Activated CD8-positive, alpha-beta memory T cell treated with anti-CD3 and anti-CD28 coated beads for 24 hours (primary cell): ENCODE measurements at places on chromosomes 11 and 22.

DNA sequence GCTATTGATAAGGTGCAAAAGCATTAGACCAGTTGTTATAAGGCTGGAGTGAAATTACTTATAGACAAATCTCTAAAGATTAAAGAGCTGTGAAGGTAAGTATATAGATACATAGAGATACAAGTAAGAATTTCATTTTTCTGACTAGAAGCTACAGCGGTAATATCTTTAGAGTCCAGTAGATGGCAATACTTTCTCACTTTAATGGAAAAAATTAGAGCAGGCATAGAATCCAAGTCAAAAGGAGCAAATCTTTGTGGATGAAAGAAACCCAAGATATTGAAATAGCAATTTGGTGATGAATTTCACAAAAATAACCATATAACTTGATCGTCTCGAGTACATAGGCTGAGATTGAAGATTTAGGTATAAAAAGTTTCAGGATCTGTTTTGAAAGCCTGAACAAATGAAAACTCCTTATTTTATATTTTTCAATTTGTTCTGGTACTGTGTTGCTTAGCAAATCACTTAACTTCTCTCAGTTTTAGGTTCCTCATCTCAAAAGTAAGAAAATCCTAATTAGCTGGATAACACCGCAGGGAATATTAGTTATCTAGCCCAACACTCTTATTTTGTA lies 81.9 kb downstream of the UVRAG start:
- no peak for DNase-seq

DNA sequence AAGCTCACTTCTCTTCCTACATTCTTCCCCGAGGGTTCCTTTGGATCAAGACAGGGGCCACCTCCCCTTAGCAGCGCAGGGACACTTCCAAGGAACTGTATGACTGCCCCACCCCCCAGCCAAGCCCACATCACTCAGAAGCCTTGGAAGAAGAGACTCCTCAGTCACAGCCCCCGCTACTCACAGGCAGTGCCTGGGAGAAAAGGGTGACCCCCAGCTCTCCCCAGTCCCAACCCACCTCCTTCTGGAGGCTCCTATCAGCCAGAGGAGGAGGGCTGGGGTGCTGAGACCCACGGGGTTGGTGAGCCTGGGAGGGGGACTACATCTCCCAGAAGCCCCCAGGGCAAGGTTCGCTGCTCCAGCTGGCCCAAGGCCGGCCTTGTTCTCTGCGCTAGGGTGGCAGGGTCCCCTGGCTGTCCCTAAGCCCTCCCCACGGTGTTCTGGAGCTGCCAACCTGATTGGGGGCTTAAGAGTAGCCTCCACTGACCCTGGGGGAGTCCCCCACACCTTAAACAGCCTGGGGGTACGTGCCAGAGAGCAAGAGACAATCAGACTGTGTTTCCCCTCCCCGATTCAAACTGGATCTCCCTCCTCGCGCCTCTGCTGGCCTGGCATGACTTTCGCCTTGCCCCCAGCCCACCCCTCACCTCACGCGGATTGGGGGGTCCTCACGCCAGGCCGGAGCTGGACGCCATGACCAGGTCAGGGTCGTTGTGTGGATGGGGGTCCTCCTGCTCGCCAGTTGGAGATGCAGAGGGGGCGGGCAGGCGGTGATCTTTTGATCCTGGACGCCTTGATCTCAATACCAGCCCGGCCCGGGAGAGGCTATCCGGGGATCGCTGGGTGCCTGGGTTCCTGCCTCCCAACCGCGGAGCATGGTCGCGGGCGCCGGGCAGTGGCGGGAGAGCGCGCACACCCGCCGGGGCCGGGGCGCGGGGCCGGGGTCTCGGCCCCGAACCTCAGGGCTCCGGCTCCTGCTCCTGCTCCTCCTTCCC lies 838 bp downstream of the BCL9L start:
- peak; percentile 83 for DNase-seq

DNA sequence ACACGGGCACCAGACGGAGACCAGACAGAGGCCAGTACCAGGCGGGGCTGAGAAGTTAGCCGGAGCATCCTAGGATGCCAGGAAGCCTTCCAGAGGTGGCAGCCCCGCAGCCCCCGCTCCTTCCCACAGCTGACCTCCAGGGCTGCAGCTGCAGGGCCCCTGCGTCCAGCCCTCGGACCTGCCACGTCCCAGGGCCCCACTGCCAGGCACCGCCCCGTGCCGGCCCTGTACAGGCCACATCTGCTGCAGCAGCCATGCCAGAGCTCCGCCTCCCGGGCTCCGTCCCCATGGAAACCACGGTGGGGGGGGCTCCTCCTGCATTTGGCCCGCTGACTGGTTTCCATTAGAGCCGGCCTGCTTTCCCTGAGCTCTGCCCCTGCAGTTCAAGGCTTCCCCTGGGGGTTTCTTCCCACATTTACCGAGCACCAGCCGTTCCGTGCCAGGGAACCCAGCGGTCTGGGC lies 62.5 kb upstream of the PPARA start:
- DNase-seq, result no peak

- no peak for DNase-seq
Observed at GRCh38 chr11:28860893-28861292, 752.7 kb downstream of the METTL15 start.

DNA sequence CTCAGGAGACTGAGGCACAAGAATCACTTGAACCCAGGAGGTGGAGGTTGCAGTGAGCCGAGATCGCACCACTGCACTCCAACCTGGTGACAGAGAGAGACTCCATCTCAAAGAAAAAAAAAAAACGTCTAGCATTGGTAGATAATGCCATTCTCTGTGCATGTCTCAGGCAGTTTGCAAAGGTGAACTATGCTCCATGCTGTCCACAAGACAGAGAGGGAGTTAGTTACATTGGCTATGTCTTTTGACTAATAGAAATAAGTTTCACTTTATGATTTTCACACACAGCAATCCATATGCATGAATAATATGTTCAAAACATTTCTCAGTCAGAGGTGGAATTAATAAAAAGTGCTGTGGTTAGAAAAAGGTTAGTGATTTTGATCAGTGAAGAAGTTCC lies 591.4 kb downstream of the ETS1 start:
- DNase-seq, result no peak

- DNase-seq, result no peak
Observed at GRCh38 chr11:64185175-64185692, 737 bp upstream of the STIP1 start.

DNA sequence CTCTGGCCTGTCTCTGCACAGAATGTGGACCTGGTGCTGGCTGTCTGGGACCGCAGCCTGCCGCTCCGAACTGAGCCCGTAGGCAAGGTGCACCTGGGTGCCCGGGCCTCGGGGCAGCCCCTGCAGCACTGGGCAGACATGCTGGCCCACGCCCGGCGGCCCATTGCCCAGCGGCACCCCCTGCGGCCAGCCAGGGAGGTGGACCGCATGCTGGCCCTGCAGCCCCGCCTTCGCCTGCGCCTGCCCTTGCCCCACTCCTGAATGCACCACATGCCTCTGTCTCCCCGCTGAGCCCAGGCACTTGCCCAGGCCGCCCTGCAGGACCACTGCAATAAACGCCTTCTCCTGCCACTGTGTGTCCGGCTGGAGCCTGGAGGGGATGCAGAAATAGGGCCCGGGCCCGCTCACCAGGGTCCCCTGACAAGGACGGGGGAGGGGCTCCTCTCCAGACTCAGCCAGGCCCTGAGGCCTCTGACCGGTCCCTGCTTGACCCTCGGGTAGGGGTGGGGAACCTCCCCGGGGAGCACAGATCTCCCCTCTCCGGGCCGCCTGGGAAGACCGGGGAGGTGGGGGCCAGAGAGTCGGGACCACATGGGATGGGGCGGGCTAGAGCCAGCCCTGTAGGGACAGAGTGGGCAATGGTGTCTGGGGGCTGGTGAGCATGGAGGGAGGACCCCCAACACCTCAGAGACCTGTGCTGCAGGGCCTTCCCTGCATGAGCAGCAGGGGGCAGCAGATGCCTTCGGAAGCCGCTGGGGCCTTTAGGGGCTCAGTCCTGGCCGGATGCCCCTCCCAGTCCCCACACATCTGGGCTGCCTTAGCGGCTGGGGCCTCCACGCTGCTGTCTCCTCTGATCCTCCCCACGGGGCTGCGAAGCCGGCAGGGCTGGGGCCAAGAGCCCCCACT lies 1.4 kb upstream of the TNNI2 start:
- peak; percentile 95 for DNase-seq

DNA sequence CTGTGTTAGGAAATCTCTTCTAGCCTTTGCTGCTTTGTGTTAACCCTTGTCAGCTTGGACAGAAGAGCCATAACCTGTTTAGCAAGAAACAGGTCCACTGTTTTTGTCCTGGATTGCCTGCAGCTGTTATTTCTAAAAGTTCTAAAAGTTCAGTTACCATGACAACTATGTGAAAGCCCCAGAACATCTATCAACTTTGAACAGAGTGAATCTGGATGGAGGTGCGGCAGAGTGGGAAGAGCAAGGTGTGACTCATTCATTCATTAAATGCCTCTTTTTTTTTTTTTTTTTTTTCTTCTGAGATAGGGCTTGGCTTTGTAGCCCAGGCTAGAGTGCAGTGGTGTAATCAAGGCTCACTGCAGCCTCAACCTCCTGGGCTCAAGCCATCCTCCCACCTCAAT lies 50.5 kb downstream of the RBX1 start:
- DNase-seq, result no peak

GRCh38 chr11:76214968-76215548 lies 8.8 kb upstream of the WNT11 start:
- no peak for DNase-seq

DNA sequence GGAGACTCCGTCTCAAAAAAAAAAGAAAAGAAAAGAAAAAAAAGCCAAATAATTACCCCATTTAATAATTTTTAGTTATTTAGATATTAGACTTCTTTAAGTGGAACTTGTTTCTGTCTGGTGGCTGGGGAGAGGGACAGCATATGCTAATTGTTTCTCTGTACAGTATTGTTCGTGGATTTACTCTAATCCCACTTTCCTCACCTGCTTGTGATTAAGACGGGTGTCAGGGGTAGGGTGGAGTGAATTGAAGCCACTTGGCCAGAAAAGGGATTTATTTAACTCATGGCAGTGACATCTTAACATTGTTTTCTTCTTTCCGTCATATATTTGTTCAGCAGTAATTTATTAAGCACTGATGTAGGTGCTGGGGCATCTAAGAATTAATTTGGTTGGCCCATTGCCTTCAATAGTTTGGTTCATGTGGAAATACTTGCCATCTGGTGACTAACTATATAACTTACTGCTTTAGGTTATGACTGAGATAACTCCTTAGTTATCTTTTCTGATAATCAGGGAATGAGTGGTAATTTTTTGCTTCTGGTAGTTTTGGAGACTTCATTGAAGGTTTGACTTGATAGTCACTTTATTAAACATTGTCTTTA lies 4.6 kb downstream of the TNRC6B start:
- no peak for DNase-seq

- DNase-seq, result peak; percentile 80
Observed at GRCh38 chr11:18115360-18116127, 9.7 kb upstream of the SAAL1 start.

DNA sequence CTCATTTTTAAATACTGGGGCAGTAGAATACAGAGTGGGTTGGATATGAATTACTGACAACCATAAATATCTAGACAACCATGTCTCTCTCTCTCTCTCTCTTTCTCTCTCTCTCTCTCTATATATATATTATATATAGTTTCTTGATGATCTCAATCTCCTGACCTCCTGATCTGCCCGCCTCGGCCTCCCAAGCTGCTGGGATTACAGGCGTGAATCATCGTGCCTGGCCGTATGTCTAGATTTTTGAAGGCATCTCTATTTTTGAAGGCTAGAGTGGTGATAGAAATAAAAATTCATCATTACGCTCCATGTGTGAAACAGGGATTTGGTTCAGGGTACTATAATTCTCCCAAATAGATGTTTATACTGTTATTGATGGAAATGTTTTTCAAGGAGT lies 84.1 kb downstream of the DDX10 start:
- DNase-seq, result no peak

- DNase-seq, result no peak
Observed at GRCh38 chr22:29126670-29127395, 54.0 kb downstream of the KREMEN1 start.

GRCh38 chr11:95267601-95268213 lies 36.7 kb upstream of the SESN3 start:
- DNase-seq, result no peak

DNA sequence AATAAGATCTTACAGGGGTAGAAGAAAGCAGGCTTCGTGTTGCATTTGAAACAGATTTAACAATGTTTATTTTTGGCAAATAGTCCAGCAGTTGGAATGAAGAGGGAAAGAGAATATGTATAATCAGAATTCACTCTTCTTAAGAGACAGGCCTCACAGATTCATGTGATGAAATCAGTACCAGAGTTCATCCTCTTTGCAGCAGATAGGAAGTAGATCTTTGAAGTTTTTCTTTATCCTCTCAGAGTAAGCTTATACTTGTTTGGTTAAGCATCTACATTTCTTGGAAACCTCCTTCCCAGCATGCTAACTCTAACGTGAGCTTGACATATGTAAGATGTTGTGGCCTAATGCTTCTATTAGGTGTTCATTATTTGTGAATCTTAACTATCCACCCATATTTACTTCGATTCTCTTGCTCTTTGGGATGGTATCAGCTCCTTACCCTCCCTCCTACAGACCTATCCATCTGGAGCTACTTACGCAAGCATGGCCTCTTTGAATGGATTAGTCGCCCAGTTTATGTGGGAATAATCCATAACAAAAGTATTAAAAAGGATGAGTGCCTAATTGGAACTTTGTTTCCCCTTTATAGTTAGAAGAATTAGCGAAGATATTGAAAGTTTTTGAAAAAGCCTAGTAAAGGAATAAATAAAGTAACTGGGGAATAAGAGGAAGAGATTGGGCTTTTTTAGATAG lies 80.1 kb downstream of the PRMT3 start:
- DNase-seq, result no peak

DNA sequence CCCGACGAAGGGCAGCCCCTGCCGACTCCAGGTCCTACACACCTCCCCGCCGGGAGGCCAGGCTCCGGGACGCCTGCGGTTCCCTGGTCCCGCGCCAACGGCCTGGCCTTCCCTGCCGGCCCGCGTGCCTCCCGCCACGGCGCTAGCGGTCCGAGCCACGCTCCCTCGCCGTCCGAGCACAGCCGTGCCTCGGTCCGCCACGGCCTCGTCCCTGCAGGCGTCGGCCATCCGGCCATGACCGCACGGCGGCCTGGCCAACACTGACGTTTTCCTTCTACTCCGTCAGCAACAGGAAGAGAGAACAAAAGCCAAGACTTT lies 532 bp downstream of the EIF4G2 start:
- no peak for DNase-seq

GRCh38 chr11:124745835-124746620 lies 6.0 kb downstream of the VSIG2 start:
- peak; percentile 74 for DNase-seq

- no peak for DNase-seq
Observed at GRCh38 chr11:74687237-74688023, 43.8 kb downstream of the CHRDL2 start.

DNA sequence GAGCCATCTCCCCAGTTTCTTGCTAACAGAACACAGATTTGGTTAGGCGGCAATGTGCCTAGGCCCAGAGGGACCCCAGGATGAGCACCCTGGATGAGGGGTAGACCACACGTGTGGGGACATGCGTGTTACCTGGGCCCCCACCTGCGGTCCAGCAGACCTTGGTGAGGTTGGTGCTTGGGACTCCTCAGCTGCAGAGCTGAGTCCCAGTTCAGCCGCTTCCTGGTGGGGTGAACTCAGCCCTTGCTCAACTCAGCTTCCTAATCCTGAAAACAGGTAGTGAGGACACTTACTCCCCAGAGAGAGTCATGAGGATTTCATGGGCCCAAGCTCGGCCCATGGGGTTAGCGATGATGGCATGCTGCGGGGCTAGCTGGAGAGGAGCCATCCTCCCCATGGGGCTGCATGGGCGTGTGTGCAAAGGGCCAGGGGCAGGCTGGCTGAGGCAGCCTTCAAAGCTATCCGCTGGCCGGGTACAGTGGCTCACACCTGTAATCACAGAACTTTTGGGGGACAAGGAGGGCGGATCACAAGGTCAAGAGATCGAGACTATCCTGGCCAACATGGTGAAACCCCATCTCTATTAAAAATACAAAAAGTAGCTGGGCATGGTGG lies 46.9 kb upstream of the SHISAL1 start:
- DNase-seq, result no peak

- DNase-seq, result no peak
Observed at GRCh38 chr22:20085651-20086050, 5.6 kb downstream of the DGCR8 start.
